EH (cell line): ENCODE measurements at places on chromosomes 12 and 14.

GRCh38 chr14:104556256-104557021 lies 23.1 kb upstream of the C14orf180 start:
- no peak for DNase-seq

- no peak for DNase-seq
Measured at GRCh38 chr14:95052016-95052585, 105.2 kb downstream of the DICER1 start.

DNA sequence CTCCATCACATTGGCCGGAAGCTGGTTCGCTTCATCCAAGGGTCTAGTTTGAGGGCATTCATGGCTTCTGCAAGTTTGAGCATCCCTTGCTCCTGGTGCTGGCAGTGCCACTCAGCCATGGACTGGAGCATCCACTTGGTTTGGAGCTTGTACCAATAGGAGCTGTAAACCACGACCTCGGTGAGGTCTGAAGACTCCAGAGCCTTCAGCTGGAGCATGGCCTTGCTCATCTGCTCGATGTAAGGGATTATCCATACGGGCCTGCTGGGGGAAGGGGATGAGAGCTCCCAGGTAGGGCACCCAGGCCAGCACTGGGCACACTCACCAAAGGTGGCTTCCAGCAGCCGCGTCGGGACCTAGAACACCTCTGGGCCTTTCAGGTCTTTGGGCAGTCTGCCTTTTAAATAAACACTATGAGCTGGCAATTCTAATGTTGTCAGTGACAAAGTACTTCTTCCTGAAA lies 13.5 kb downstream of the FOS start:
- no peak for DNase-seq

- peak; percentile 78 for DNase-seq
Measured at GRCh38 chr12:50057000-50057841, at the start of gene ASIC1. Gene ASIC1 (plus strand): TSS chr12:50057596. CDS start chr12:50058767, 1,171 bp downstream.

DNA sequence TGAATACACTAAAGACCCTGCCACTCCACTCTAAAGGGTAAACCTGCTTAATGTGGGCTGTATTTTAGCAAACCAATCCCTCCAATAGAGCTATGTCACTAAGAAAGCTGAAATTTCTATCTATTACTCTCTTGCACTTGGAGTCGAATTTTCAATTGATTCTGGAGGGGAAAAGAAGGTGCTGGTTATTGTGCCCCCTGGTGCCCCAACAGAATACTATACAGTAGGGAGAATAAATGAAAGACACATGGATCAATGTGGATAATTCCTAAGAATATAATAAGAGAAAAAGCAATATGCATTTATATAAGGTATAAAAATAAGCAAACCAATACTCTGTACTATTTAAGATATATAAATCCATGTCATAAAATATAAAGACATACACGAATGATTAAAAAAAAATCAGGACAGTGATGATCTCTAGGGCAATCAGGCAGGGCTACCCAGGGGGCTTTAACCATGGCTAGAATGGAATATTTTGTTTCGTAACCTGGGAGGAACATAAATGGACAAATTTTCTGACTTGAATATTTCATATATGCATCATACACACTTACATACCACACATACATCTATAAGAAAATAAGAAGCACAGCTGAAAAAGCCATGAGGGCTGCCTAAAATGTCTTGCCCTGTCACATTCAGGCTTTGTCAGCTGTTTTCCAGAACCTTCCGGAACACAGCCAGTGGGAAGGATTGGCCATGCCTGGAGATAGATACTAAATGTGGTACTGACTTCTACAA lies 54.4 kb downstream of the EFCAB11 start:
- DNase-seq = peak; percentile 52
